ENCODE measurements at places on chromosomes 12 and 14. TPM values are rescaled to one million over a fixed set of nuclear protein-coding genes. Genes with fewer than 3 reads are reported as not detected.

GDF3 gene
- polyA plus RNA-seq: 0.12 TPM

RFX4 gene
- polyA plus RNA-seq: 65.8 TPM

PTPRO gene
- polyA plus RNA-seq: 54.8 TPM

PTPRQ gene
- polyA plus RNA-seq: 0.99 TPM

- no peak for DNase-seq
- no peaks in the 10 kb centered on the region for H3K36me3 ChIP-seq
- H3K27me3 ChIP-seq: no peaks in the 10 kb centered on the region
- no peak overlapping the region for H3K4me3 ChIP-seq
These were observed 80.7 kb downstream of the ABCC9 start for GRCh38 chr12:21860534-21860933.

- H3K27ac ChIP-seq: no peak overlapping the region
- H3K4me1 ChIP-seq: no peaks in the 10 kb centered on the region
- H3K4me3 ChIP-seq: no peak overlapping the region
- H3K36me3 ChIP-seq: no peaks in the 10 kb centered on the region
- no peak for DNase-seq
These were observed 67.0 kb upstream of the CCDC198 start for GRCh38 chr14:57560681-57561080.

Data from spinal cord (tissue), 10 donors.